ENCODE measurements at places on chromosomes 3 and 15.

- peak; percentile 75 for DNase-seq
Observed at GRCh38 chr3:43894176-43895049, 203.7 kb downstream of the ABHD5 start.

DNA sequence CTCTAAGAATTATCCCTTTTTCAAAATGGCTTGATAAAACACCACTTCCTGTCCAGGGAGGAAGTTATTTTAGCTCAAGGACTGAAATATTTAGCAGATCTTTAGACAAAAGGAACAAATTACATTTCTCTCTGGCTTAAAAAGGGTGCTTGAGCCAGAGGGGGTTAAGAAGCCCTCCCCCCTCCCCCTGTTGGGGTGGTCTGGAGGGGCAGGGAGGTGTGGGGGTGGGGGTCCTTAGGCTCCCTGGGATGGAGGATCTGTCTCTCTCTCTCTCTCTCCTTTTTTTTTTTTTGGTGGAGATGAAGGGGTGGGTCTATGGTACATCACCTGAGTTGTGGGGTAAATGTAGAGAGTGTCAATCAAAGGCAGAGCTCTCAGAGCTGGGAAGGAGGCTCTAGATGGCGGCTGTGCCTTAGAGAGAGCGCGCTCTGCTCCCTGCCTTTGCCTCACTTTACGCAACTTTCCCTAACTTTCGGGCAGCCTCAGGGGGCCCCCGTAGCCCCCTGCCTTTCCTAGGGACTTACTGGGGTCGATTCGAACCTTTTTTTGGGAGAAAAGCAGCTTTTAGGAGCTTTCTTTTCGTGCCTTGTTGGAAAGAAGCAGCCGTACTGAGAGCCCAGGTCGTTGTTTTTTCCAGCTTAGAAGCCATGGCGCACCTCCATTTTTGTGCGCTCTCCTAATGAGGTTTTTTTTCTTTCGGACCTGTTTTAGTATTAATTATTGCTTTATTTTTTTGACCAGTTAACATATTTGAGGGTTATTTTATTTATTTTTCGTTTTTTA is at the start of gene CHD2:
CHD2 (plus strand) TSS at position 377 of the 783 bp plus-strand sequence. CDS start 914 bp downstream, outside the sequence.
- peak; percentile 79 for DNase-seq

- no peak for DNase-seq
Observed at GRCh38 chr15:39657668-39658067, 76.8 kb downstream of the THBS1 start.

- DNase-seq: no peak
Observed at GRCh38 chr15:79479616-79480015, 47.5 kb downstream of the MINAR1 start.
